Fibroblast of villous mesenchyme (primary cell): ENCODE measurements at places on chromosomes 5 and 9. TPM values are rescaled to one million over a fixed set of nuclear protein-coding genes. Genes with fewer than 3 reads are reported as not detected.

- peak; percentile 91 for DNase-seq
Observed at GRCh38 chr9:87193925-87194868, 246.9 kb upstream of the GAS1 start.

DNA sequence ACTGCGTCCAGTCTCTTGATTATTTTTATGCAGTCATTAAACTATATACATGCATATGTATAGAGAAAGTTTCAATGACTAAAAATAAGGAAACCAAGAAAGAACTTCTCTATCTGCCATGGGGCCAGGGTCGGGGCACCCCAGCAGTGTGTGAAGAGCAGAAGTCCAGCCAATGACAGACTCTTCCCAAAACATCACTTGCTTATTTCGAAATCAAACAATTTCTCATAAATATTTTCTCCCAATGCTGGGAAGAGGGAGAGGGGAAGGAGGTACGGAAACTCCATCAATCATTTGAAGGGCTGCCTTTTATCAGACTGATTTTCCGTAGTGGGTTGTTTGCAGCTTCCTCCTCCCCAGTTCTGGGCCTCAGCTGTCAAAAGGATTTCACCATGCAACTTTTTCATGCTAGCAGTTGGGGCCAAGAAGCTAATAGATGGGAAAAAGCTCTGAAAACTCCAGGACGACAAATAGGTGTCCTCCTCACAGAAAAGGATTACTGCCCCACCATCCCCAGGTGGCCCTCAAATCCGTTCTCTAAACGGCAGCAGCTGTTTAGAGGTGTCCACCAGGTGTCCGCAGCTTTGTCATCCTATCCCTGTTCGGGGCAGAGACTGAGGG, 617 bp upstream of the FPGS start:
- peak; percentile 61 for DNase-seq

Gene DDX4
- total RNA-seq: not detected in 2 replicates

Gene CER1
- not detected in 2 replicates for total RNA-seq

Gene TRMO
- 14.5 and 15.5 TPM in 2 replicates for total RNA-seq

- peak; percentile 60 for DNase-seq
Observed at GRCh38 chr5:178234750-178235587, 2.4 kb upstream of the PHYKPL start.

DNA sequence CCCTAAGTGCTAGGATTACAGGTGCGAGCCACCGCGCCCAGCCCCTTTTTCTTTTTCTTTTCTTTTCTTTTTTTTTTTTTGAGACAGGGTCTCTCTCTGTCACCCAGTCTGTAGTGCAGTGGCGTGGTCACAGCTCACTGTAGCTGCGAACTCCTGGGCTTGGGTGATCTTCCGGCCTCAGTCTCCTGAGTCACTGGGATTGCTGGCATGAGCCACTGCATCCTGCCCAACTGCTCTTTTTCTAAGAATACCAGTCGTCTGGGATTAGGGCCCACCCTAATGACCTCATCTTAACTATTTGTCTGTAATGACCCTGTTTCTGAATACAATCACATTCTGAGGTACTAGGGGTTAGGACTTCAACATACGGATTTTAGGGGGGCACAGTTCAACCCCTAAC, 34.1 kb upstream of the NANS start:
- no peak for DNase-seq

DNA sequence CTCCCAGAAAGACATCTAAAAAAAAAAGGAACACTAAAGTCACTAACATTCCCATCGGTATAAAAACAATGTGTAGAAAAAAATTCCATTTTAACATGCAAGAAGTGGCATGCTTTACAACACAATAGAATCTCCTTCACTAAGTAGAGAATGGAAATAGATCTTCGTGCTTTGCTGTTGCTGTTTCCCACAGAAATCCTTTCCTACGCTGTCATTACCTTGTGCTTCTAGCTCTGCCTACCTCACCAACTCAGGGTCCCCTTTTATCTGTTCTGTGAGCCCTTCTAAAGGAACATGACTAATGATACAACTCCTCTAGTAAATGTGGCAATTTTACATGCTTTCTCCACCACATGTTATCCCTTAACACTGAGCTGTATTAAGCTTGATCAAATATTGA, 202.9 kb downstream of the MCTP1 start:
- DNase-seq: peak; percentile 54

DNA sequence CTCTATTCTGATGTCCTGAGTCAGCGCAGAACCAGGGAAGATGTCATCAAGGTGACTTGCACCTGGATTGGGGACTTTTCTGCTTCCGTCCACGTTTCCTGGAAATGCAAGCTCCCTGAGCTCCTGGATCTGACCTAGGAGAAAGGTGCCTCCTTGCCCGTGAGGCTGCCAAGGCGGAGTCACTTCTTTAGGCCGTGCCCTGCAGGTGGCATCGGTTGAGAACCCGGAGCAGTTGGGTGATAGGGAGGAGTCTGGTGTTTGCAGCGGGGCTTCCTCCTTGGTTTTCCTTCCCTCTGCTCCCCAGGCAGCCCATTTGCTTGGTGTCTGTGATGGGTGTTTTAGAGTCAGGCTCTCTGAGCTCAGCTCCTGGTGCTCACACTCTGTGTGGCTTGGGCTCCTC, 15.2 kb downstream of the NANS start:
- no peak for DNase-seq

DNA sequence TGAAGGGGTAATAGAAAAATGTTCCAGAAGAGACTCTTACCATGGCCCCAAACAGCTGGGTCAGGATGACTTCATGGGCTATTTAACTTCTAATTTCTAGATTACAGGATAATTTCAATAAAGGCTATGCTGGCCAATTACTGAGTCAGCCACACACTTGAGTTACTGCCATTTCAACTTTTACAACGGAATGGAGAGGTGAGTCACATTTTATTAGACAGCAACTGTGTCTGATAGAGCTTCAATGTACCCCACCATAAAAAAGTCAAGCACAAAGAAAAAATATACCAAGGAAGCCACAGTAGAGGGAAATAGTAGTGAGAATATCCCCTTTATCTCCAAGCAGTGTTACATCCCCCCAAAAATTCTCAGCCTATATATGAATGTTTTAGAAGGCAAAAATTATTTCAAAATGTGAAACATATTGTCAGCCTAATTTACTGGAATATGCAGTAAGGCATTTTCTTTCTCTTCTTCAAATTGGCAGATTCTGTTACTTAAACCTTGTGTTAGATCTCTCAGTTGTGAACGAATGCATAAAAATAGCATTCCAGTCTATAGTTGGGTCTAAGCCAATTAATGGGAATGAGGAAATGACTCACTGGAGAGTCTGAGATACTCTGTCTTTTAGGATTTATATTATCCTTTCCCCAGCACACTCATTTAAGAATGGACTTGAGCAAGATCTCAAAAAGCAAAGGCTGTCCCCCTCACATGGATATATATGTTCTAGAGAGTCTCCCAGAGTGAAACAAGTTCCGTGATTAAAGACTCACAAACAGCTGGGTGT, 47.1 kb upstream of the RAI14 start:
- DNase-seq: peak; percentile 94
